ENCODE measurements at places on chromosomes 1 and 21.

DNA sequence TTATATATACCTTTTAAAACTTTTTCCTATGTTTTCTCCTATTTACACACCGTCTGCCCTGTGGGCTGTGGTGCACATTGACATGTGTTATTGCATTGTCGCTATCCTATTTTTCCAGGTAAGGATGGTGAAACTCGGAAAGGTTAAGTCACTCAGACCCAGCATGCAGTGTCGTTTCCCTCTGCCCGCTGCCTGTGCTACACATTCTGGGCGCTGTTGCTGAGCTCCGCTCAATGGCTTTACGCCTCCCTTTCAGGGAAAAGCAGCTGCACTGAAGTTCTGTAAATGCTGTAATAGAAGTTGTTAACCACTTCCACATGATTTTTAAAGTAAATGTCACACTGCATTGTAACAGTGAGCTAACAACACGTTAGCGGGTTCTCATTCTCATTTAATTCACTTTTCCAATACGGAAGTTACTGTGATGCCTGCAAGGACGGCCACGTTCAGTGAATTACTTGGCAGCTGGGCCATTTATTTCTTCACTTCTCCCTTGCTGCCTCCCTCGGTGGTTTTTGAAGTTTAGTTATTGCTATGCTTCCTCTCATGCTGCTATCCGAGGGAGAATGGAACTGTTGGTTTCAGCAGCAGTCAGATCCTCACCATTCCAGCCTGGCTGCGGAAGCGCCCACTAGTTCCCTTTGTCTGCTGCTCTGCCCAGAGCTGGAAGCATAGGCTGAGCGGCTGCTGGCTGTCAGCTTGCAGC is 288.7 kb downstream of the SPATA17 start:
- DNase-seq: no peak

DNA sequence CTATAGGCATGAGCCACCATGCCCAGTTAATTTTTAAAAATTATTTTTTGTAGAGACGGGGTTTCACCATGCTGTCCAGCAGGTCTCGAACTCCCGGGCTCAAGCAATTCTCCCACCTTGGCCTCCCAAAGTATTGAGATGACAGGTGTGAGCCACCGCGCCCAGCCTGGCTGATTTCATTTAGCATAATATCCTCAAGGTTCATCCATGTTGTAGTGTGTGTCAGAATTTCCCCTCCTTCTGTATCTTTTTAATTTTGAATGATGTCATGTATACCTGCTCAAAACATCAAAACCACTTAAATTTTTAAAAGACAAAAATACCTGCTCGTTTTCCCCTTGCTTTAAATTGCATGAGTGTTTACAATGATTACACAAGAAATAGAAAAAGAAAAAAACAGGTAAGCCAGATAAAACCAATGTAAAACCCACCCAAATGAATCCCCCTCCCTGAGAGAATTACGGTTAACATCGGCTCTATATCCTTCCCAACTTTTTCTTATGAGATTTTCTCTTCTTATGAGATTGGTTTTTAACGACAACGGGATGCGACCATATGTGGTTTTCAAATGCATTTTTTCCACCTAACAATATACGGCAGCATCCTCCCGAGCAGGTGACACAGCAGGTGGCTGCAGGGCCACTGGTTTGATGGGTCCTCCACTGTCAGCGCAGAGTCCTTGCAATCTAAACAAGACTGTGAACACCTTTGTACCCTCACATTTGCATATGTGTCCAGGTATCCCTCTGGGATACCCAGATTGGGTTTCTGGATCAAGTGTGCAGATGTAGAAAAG is 22.1 kb downstream of the IFFO2 start:
- DNase-seq: no peak

- no peak for DNase-seq
Measured at GRCh38 chr1:80656014-80656636, 1144.6 kb upstream of the ADGRL2 start.

- DNase-seq: no peak
Measured at GRCh38 chr1:154989195-154989860, 4.1 kb upstream of the LENEP start.

GRCh38 chr1:199029401-199029800 is 390.6 kb downstream of the PTPRC start:
- DNase-seq: no peak

DNA sequence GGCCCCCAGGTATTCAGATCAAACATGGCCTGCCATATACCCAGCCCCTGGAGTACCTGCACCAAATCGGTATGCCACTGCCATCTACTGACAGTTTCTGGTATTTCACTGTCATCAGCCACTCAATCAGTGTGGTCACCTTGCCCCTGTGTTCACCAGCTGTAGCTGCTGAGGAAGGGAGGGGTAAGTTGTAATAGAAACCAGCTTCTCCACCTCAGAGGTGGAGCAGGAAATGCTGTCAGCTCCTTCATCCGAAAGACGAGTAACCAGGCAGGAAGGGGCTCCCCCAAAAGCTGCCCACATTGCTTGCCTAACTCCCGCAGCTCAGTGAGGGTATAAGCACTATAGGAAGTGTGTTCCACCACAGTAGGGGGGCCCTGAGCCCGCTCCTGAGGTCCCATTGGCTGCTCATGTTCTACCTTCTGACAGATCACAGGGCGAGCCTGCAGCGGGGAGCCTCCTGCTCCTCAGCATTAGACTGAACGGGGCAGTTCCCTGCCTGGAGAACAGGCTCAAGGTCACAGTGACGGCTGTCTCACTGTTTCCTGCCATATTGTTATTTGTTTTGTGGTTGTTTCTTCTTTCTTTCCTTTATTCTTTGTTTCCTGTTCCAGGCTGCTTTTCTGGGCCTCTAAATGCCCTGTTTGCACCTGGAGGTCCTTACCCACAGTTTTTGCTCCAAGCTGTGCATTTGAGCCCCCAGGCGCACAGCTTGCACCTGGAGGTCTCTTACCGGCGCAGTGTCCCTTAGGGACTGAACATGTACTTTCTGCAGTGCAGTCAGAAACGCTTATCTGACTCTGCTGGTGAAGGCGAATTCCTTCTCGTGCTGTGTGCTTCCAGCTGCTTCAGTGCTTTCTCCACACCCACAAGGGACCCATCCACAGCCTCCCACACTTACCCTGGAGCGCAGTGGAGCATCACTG is 1638.3 kb downstream of the MRPL39 start:
- DNase-seq: no peak

GRCh38 chr1:172401477-172401876 is 19.0 kb upstream of the C1orf105 start:
- DNase-seq: no peak

DNA sequence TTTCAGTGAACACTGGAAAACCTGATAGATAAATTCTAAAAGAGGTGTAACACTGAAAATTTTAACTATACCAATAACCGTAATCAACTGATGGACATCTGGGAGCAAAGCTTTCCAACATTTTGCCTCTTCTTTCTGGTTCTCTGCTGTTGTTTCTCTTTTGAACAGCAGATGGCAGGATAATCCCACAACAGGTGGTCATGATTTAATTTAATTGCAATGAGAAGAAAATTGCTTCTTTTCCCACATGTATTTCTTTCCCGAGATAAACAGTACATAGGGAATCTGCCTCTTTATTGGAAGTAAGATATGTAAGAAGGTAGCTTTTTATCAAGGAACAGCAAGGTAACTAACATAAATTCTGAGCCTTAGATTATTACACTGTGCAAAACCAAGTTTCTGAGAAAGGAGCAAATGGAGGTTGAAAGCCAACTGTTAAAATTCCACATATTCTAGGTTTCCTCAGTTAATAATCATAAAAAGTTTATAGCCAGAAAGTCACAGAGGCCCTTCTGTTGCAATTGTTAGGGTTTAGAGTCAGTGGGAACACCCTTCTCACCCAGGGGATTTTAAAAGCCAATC is 72.9 kb downstream of the RPS6KA1 start:
- peak; percentile 75 for DNase-seq

DNA sequence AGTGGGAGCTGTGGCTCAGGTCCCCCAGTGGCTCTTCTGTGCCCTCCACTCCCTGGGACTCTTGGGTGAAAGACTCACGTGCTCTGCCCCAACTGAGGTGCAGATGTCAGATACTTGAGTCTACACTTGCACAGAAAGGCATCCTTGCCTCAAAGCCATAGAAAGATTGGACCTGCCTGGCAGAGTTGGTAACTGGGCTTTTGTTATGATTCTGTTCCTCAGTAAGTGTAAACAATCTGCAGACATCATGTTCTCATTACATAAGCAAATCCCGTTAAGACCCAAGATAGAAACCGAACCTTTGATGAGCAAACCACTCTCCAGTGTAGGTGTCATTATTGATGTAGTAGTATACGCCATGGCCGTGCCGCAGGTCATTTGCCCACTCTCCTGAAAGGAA is 10.0 kb downstream of the RSPH1 start:
- DNase-seq: no peak

DNA sequence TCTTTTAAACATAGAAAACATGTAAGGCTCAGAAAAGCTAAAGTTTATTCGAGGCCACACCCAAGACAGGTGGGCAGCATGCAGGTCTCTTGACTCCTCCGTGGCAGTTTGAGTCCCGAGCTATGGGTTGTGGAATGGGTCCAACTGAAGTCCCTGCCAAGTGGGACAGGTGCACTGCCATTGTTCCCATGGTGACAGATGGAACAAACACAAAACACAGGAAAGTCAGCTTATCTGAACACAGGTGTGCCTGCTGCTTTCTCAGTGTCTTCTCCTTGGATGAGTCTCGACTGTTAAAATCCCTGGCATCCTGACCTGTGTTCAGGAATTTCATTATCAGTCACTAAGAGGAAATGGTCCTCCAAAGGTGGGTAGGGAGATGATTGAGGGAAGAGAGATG is 99.0 kb upstream of the RAB4A start:
- no peak for DNase-seq

DNA sequence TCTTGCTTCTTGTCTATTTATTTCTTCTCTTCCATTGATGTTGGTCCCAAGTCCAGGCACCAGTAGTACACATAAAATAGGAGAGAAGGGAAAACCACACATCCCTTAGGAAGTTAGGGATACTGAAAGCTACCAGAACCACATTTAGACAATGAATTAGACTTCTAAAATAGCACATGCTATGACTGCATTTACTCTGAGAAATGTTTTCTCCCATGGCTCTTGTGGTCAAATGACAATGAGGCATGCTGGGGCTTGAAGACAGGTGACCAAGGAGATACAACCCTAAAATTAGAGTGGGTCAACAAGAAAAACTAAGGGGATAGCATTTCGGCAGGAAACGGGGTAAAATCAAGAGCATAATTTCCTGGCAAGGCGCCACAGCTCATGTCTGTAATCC is 17.1 kb downstream of the MTOR start:
- no peak for DNase-seq

DNA sequence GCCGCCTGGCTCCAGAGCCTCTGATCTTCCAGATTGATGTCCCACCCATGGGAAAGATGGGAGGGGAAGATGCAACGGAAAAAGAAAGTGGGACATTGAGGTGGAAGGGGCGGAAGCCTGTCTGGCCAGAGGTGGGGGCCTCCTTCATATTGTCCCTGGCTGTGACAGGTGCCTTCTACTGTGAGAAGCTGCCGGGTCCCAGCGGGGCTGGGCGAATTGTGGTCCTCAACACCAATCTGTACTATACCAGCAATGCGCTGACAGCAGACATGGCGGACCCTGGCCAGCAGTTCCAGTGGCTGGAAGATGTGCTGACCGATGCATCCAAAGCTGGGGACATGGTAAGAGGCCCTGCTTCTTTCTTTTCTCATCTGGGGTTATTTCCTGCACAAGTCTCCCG is 5.6 kb upstream of the XKR8 start:
- DNase-seq: no peak

DNA sequence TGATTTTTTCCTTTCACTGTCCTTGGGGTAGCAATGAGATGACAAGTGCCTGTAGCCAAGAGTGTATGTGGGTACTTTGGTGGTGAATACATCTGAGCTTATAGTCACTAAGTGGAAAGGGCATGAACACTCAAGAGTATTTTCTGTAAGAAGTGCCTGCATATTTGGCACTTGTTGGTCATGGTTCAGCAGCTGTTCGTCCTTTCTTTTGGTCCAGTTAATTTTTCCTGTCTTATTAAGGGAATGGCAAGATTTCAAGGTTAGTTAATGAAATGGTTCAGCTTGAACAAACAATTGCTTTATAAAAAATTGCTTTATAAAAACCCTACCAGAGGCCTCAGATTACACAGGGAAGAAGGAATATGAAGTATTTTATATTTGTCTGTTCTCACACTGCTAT is 48.6 kb upstream of the GPR52 start:
- DNase-seq: no peak

- DNase-seq: peak; percentile 72
Measured at GRCh38 chr1:65141394-65141793, 6.6 kb upstream of the AK4 start.

GRCh38 chr1:23419180-23419579 is 5.4 kb downstream of the TCEA3 start:
- DNase-seq: no peak

GRCh38 chr1:12665511-12665910 is 21.6 kb downstream of the AADACL4 start:
- no peak for DNase-seq

GRCh38 chr1:89112871-89113613 is 12.9 kb downstream of the GBP2 start:
- no peak for DNase-seq

GRCh38 chr1:226649780-226650179 is 89.3 kb downstream of the ITPKB start:
- peak; percentile 31 for DNase-seq

- no peak for DNase-seq
Measured at GRCh38 chr1:168897249-168897648, 168.2 kb upstream of the DPT start.

DNA sequence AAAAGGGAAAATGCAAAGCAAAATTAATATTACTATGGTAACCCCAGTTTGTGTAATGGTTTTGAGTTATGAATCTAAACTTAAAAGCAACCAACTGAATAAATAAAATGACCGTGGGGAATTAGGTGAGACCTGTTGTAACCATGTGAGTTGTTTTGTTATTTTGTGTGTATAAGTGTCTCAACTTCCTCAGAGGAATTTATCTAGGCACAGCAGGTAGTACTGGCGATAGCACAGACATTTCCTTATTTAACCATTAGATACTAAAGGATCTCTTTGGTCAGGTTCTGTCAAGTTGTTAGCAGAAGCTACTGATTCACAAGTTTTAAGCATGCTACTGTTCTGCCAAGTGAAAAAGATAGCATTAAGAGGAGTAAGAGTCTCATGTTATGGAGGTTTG is 39.3 kb upstream of the LRRC7 start:
- no peak for DNase-seq

DNA sequence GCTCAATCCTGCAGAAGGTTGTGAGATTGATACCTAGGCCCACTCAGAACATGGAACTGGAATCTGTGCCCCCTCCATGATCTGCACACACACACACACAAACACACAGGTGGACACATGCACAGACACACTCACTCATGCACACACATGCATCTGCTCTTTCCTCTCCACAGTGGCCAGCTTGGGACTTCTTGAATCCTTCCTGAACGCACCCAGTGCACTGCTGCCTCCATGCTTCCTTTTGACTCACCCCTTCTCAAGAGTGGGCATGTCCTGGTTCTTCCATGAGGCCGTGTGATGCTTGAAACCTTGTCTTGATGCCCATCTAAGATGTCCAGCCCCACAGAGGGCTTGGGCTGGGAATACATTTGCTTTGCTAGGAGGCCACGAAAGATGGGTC is 25.4 kb upstream of the TENT5C start:
- no peak for DNase-seq

- DNase-seq: peak; percentile 1
Measured at GRCh38 chr1:26155370-26156284, 3.3 kb upstream of the FAM110D start.

All from AG08395 (cell line).